ENCODE measurements at places on chromosomes 16 and 17.

- no peak for DNase-seq
Observed at GRCh38 chr16:74169687-74170376, 126.8 kb upstream of the PSMD7 start.

- no peak for DNase-seq
Observed at GRCh38 chr17:77208217-77208808, 67.5 kb downstream of the SEC14L1 start.

GRCh38 chr17:50151937-50152547 lies 1.6 kb upstream of the PPP1R9B start:
- peak; percentile 89 for DNase-seq

- DNase-seq = no peak
Observed at GRCh38 chr16:88804552-88805339, 1.2 kb downstream of the CDT1 start.

GRCh38 chr16:50711040-50711439 lies 17.6 kb downstream of the NOD2 start:
- no peak for DNase-seq

DNA sequence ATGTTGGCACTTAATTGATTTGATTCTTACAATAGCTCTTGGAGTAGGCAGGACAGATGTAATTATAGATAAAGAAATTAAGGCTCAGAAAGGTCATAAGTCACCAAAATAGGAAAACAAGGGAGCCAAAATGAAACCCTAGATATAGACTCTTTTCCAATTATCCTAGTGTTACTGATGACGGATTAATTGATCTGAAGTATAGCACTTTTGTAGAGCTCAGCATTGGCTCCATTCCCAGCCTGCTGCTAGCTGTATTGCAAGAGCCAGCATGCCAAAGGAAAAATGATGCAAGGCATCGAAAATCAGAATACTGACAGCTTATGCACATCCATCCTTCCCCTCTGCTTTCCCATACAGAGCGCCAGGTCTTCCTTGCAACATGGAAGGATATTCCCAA lies 21.6 kb upstream of the RASL10B start:
- no peak for DNase-seq

DNA sequence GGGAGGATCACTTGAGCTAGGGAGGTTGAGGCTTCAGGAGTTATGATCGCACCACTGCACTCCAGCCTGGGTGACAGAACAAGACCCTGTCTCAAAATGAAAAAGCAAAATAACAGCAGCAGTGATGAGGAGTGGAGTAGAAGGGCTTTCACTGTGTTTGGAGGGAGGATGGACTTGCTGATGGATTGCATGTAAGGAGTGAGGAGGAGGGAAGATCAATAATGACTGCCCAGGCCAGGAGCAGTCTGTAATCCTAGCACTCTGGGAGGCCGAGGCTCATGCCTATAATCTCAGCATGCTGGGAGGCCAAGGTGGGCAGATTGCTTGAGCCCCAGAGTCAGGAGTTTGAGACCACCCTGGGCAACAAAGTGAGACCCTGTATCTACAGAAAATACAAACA lies 14.8 kb upstream of the CNEP1R1 start:
- DNase-seq = no peak

- DNase-seq = no peak
Observed at GRCh38 chr17:33942414-33942813, 312.7 kb upstream of the CCL2 start.

DNA sequence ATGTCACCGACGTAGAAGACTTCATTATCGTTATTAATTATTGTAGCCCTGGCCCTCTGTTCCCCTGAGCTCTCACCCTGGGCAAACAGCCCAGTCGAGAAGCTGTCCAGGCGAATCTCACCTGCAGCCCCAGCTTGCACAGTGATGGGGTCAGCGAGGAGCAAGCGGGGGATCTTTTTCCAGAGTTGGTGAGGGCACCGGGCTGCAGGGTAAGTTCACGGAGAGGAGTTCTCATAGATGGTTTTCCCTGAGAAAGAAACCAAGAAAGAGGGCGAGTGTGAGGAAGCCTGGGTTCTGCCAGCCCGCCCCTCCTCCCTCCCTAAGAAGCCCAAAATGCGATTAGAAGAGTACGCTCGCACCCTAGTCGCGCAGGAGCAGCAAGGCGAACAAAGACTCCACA lies 436 bp downstream of the SPAG5 start:
- no peak for DNase-seq

DNA sequence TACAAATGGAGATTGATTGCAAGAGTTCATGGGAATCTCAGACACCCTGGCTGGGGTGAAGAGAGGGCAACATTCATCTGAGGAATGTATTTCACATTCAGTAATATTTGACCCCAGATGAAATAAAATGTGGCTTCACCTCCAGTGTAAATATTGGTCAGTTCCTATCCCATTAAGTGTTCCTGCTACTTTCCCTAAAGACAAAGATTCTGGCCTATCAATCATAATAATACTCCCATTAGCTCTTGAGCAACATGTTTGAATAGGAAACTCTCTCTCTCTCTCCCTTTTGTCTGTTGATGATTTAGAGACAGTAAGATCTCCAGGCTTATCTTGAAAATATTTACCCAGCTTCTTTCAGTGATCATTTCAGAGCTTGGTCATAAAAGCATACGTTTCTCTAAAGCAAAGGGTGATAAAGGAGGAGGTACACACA lies 70.1 kb downstream of the KCNJ2 start:
- no peak for DNase-seq

- peak; percentile 83 for DNase-seq
Observed at GRCh38 chr16:53509906-53510703, 7.1 kb upstream of the AKTIP start.

GRCh38 chr16:73050201-73051099 lies 2.5 kb upstream of the ZFHX3 start:
- DNase-seq = peak; percentile 60

- DNase-seq = peak; percentile 65
Observed at GRCh38 chr17:42387661-42388380, 421 bp downstream of the STAT3 start.

- DNase-seq = peak; percentile 2
Observed at GRCh38 chr16:62254847-62255246, 218.6 kb upstream of the CDH8 start.

DNA sequence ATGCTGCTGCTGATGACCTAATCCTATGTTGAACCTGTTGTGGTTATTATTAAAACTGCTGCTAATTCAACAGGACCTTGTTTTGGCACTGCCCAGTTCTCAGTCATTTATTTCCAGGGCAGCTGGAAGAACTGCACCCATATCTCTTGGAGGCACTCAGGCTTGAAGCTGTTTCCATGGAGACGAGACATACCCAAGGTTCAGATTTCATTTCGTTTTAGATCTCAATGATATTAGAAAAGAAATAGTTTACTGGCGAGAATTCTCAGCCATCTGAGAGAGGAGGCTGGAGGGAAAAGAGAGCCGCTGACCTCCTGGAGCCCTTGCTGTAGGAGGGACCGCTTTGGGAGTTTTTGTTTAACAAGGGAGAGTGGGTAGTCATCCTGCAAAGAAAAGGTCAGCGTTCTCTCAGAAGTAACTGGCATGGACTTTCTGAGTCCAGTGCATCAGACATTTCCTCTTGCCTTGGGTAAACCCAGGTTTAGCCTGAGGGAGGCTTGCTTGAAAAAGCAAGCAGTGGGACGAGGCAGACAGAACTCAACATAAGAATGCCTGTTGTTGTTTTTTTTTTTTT lies 75.4 kb downstream of the YPEL2 start:
- peak; percentile 73 for DNase-seq

- no peak for DNase-seq
Observed at GRCh38 chr17:40180694-40181093, 3.4 kb downstream of the RAPGEFL1 start.

DNA sequence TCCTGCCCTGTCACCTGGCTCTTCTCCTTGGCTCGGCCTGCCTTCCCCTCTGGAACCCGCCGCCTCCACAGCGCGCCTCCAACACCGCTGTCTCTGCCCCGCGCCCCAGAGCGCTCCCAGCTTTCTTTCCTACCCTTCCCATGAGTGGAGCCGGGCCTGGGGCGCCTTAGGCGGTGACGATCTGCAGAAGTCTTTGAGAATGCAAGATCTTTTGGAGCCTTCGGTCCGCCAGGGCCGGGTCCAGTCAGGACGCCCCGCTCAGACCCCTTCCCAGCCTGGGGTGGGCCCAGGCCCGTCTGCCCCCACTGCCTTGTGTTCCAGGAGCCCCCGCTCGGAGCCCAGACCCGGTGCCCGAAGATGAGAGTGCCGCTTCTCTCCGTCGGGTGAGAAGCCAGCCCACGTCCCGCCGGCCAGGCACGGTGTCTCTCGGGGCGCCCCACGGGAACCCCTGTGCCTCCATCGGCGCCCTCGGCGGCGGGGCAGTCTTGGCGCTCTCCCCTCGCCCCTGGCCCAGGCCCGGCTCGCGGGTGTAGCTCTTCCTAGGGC lies 40.0 kb downstream of the MRM1 start:
- DNase-seq = peak; percentile 75

DNA sequence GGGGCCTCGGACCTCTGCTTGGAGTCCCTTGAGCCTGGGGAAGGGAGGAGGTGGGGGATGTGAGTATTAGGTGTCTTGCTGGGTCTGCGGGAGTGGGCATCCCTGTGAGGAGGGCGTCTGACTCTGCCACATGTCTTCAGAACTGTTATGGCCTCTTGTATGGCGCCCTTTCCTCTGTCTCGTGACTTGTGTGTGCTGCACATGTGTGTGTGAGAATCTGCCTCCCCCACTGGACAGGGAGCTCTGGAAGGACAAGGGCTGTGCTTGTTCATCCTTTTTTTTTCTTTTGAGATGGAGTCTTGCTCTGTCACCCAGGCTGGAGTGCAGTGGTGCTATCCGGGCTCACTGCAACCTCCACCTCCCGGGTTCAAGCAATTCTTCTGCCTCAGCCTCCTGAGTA lies 33.4 kb downstream of the ARHGAP23 start:
- no peak for DNase-seq

GRCh38 chr17:51352798-51353197 lies 92.5 kb downstream of the UTP18 start:
- DNase-seq = no peak

DNA sequence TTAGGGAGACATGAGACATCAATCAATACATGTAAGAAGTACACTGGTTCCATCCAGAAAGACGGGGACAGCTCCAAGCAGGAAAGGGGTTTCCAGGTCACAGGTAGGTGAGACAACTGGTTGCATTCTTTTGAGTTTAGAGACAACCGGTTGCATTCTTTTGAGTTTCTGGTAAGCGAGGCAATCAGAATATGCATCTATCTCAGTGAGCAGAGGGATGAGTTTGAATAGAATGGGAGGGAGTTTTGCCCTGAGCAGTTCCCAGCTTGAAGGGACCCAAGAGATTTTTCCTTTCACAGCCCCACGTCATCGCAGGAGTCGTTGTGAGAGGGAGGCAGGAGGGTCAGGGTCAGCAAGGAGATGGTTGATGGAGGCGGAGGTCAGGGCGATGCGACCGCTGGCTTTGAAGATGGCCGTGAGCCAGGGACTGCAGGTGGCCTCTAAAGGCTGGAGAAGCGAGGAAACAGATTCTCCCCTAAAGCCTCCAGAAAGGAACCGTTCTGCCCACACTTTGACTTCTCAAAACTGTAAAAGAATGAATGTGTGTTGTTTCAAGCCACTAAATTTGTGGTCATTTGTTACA lies 36.5 kb downstream of the IRF8 start:
- no peak for DNase-seq

DNA sequence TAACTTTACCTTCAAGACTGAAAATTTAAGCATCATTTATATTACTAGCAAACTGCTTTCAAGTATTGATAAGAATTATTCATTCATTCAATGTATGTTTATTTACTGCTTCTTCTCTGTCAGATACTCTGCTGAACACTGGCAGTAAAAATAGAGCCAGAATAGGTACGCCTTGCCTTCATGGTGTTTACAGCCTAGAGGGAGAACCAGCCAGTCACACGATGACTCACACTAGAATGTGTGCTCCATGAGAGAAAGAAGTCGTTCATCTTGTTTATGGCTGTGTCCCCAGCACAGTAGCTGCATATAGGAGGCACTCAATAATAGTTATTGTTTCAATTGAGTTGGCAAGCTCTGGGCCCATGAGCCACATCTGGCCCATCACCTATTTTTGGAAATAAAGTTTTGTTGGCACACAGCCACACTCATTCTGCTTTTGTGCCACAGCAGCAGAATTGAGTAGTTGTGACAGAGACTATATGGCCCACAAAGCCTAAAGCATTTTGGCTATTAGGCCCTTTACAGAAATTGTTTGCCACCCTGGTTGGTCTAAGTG lies 84.2 kb downstream of the TMC6 start:
- no peak for DNase-seq

- DNase-seq = no peak
Observed at GRCh38 chr17:17179371-17179827, 26.7 kb downstream of the PLD6 start.

GRCh38 chr17:550041-550398 lies 164.6 kb downstream of the VPS53 start:
- DNase-seq = no peak

DNA sequence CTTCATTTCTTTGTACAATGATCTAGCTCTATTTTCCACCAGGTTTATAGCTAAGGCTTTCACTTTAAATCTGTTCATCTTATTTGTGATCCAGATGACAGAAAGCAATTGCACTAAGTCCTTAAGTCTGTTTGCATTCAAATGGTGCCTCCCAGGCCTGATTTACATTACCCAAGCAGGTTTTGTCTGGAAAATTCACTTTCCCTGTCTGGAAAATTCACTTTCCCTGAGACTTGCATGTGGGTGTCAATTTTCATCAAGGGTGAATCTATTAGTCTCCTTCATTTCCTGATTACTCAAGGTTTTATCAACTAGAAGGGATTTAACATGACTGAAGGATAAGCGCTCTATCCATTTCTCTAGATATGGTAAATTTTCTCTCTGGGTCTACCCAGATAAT lies 1480.2 kb upstream of the GOT2 start:
- no peak for DNase-seq

- no peak for DNase-seq
Observed at GRCh38 chr17:28812748-28813377, 29.7 kb downstream of the FAM222B start.

DNA sequence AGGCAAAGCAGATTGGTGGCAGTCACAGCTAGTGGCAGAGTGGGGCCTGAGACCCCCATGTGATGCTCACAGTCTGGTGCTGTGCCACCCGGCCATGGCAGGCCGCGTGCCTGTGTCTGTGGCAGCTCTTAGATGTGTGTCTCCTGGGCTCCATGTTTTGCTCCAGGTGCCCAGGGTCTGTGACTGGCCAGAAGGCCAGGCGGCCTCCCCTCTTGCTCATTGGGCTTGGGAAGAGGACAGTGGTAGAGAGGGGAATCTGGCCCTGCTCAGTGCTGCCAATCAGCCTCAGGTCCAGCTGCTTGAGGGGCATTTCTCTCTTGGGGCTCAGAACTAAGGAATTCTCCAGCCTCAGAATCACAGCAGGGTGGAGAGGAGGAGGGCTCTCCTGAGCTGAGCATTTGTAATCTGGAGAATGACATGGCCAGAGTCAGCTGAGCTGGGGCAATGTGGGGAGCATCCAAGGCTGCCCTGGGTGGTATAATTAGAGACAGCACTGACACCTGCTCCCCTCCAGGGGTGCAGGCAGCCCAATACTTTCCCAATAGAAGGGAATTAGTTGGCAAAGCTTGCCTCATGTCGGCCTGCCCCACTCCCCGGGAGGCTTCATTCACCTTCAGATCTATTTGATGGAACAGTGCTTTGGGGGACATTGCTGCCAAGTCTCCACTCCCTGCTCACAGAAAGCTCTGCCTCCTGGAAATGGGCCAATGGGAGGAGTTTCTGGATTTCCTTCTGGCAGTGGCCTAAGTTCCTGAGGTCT lies 2.7 kb upstream of the LASP1NB start:
- peak; percentile 34 for DNase-seq

Measured in retina (tissue), 1 donor.